Vagina (tissue), 2 donors: ENCODE measurements at places on chromosomes 6 and 20. TPM values are rescaled to one million over a fixed set of nuclear protein-coding genes. Genes with fewer than 3 reads are reported as not detected.

DDX43 gene
- 0.49 TPM for total RNA-seq

NOX3 gene
- not detected for total RNA-seq

- H3K4me1 ChIP-seq = no peaks in the 10 kb centered on the region
- H3K27me3 ChIP-seq = no peaks in the 10 kb centered on the region
- H3K27ac ChIP-seq = no peak overlapping the region
- H3K4me3 ChIP-seq = no peak overlapping the region
- H3K36me3 ChIP-seq = no peaks in the 10 kb centered on the region
- DNase-seq = no peak
These were observed 531.0 kb upstream of the MMS22L start for GRCh38 chr6:97813889-97814567.

RBBP8NL gene
- total RNA-seq = 1.7 TPM

COL12A1 gene
- total RNA-seq = 130 TPM
